ENCODE measurements at places on chromosomes 2 and 18.

- no peak for DNase-seq
Measured at GRCh38 chr2:107392241-107392704, 434.4 kb upstream of the RGPD4 start.

DNA sequence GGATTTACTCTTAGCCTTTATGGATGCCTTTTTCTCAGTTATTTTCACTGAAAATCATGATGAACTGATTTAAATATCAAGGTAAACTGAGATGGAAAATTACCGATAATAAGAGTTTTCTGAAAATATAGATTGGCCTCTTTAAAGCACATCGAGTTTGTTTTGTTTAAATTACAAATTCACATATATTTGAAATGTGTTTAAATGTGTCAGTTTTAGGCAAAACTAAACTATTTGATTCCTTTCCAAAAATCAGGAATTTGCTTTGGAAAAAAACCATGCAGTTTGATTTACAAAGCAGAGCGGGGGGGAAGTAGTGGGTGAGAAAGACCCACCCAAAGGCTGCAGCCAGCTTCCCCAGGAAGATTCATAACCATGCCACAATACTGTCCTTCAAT, 52.0 kb upstream of the EML4 start:
- DNase-seq: no peak

DNA sequence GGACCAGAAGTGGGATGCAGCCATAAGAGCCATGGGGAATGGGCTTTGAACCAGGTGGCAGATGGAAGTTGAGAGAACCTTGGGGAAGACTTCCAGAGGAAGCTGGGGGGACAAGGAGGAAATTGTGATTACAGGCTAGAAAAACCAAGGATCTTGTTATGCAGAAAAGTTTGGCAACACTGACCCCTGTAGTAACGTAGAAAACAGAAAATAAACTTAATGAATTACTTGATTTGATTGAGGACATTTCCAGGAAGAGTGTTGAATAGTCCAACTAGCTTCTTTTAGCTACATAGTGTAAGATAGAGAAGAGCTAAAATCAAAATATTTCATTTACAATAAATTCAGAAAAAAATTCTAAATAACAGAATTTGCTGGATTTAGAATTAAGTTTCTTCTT, 91.9 kb upstream of the GPC1 start:
- DNase-seq: no peak

- DNase-seq: no peak
Measured at GRCh38 chr18:60180671-60181070, 191.9 kb downstream of the MC4R start.

- DNase-seq: no peak
Measured at GRCh38 chr2:134391751-134392160, 137.9 kb downstream of the MGAT5 start.

DNA sequence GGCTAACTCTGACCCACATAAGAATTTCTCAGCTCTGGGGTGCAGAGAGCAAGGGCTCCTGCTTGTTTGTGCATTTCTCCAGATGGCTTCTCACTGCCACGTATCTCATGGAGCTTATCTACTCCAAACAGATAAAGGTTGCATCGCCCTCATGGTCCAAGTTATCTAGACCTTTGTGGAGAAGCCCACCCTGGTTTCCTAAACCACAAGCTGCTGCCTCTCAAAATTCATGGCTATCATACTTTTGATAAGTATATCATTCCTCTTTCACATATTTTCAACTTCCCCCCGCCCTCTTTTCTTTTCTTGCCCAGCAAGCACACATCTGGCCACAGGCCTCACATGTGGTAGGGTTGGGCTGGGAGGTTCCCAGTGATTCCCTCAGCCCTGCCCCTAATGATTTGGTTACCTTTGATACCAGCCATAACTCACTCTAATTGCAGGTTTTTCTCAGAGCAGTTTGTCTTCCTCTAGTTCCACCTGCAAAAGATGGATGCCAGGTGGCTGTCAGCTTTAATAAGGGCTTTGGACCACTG, 146.0 kb downstream of the RHBDD1 start:
- no peak for DNase-seq

GRCh38 chr2:101151859-101152271, 683 bp upstream of the TBC1D8 start:
- no peak for DNase-seq

DNA sequence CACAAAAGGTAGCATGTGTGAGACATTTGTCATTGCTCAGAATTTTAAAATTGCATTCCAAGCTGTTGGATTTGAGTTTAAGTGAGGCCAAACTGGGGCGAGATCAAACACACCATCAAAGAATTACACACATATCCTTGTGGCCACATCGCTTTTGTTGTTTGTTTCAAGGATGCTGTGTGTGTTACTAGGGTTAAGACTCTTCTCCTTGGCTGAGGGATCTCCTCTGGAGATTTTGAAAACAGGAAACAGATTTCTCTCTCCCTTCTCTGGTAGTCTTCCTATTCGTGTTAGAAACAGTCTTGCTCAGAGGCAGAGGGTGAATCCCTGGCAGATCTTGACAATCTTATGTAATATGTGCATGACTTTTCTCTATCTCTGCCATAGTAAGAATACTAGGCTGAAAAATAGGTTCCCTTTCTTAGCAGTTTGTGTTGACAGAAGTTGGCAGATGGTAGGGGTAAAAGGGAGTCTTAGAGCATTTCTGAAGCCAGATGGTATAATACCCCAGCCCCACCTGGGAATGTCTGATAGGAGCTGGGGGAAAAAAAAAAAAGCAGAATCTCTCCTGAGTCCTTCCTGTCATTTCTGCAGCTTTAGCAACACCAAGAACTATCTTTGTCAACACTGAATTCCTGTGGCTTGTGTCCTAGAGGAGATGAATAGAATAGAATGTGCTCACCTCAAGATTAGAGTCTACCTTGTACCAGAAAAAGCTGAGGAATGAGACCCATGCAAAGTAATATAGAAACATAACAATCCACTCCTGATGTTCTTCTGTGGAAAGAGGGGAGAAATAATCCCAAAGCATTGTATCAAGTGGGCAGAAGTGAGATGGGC, 101.8 kb downstream of the XRCC5 start:
- DNase-seq: no peak

Data from NB4 (cell line).